ENCODE measurements at places on chromosomes 11 and 22.
A peak's percentile ranks its signal among the peaks of the same experiment; 100 is the strongest.

GRCh38 chr11:96279018-96279895 lies 63.7 kb downstream of the MAML2 start:
- H3K4me3 ChIP-seq, result no peak overlapping the region
- H3K27ac ChIP-seq, result peak overlapping the region; percentile 48
- no peaks in the 10 kb centered on the region for H3K36me3 ChIP-seq

- H3K36me3 ChIP-seq, result no peaks in the 10 kb centered on the region
- no peak overlapping the region for H3K4me3 ChIP-seq
- peaks cover 37% of the 10 kb centered on the region for H3K27me3 ChIP-seq
- no peak overlapping the region for H3K27ac ChIP-seq
- H3K4me1 ChIP-seq, result no peaks in the 10 kb centered on the region
Measured at GRCh38 chr22:46042786-46043185, 65.8 kb upstream of the WNT7B start.

DNA sequence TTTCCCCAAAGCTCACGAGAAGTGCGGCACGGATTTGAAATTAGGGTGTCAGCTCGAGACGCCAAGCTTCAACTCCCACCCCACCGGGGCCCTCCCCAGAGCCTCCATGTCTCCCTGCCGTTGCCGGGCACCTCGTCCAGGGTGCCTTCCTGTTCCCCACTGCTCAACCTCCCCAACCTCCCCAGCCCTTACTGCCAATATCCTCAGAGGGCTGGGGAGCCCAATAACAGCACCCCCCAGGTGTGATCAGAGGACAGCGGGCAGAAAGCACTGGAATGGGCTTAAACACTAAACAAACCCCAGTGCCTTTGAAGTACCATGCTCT lies 1336.4 kb downstream of the TBC1D22A start:
- peak; percentile 14 for DNase-seq
- no peaks in the 10 kb centered on the region for H3K36me3 ChIP-seq
- H3K27me3 ChIP-seq, result no peaks in the 10 kb centered on the region
- no peaks in the 10 kb centered on the region for H3K4me1 ChIP-seq

- H3K27ac ChIP-seq, result no peak overlapping the region
- no peak for DNase-seq
- H3K4me1 ChIP-seq, result peaks cover 7% of the 10 kb centered on the region
- H3K27me3 ChIP-seq, result no peaks in the 10 kb centered on the region
Measured at GRCh38 chr11:130118636-130119387, 40.8 kb upstream of the ST14 start.

- H3K4me3 ChIP-seq, result no peak overlapping the region
- H3K36me3 ChIP-seq, result no peaks in the 10 kb centered on the region
- no peaks in the 10 kb centered on the region for H3K4me1 ChIP-seq
- H3K27me3 ChIP-seq, result peaks cover 15% of the 10 kb centered on the region
- no peak for DNase-seq
Measured at GRCh38 chr11:17572359-17572690, 25.3 kb downstream of the OTOG start.

GRCh38 chr11:216081-216974 lies 8.8 kb downstream of the RIC8A start:
- H3K27me3 ChIP-seq, result no peaks in the 10 kb centered on the region
- no peak overlapping the region for H3K27ac ChIP-seq
- H3K4me3 ChIP-seq, result no peak overlapping the region
- no peaks in the 10 kb centered on the region for H3K4me1 ChIP-seq
- peaks cover 47% of the 10 kb centered on the region for H3K36me3 ChIP-seq

- no peaks in the 10 kb centered on the region for H3K27me3 ChIP-seq
- no peak overlapping the region for H3K27ac ChIP-seq
- H3K4me1 ChIP-seq, result peaks cover 5% of the 10 kb centered on the region
- H3K36me3 ChIP-seq, result no peaks in the 10 kb centered on the region
- no peak overlapping the region for H3K4me3 ChIP-seq
- DNase-seq, result no peak
Measured at GRCh38 chr11:120882175-120882574, 141.7 kb upstream of the TBCEL start.

- no peak overlapping the region for H3K27ac ChIP-seq
- DNase-seq, result no peak
- H3K4me3 ChIP-seq, result no peak overlapping the region
- H3K27me3 ChIP-seq, result no peaks in the 10 kb centered on the region
Measured at GRCh38 chr11:12430954-12431595, 53.7 kb downstream of the PARVA start.

- no peaks in the 10 kb centered on the region for H3K27me3 ChIP-seq
Measured at GRCh38 chr11:9200471-9200870, 64.7 kb downstream of the DENND5A start.

DNA sequence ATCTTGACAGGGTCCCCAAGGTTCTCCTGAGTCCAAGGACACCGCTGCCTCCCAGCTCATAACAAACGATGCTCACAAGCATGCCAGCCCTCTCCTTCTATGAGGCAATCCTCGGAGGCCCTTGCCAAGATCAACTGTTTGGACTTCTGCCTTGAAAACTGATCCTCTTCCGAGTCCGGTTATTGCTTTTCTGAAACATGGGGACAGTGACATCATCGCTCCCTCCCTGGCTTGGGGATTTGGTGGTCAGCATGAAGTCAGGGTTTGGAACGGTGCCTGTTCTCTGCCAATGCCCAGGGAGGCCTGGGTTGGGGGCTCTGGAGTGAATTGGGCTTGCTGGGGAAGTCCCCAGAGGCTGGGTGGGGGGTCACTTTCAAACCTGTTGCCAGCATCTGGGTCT lies 149.3 kb downstream of the FBXO7 start:
- H3K4me3 ChIP-seq, result no peak overlapping the region
- peaks cover 7% of the 10 kb centered on the region for H3K4me1 ChIP-seq
- H3K36me3 ChIP-seq, result no peaks in the 10 kb centered on the region

All from endodermal cell (in vitro differentiated cells).